GM06990 (cell line): ENCODE measurements at places on chromosomes 3 and 15.

- DNase-seq: no peak
These were observed 302.9 kb upstream of the TRIM42 start for GRCh38 chr3:140375002-140375401.

GRCh38 chr15:69631005-69631404 lies 178.4 kb downstream of the RPLP1 start:
- no peak for DNase-seq

- no peak for DNase-seq
These were observed 1.1 kb upstream of the PPARG start for GRCh38 chr3:12287727-12288181.

DNA sequence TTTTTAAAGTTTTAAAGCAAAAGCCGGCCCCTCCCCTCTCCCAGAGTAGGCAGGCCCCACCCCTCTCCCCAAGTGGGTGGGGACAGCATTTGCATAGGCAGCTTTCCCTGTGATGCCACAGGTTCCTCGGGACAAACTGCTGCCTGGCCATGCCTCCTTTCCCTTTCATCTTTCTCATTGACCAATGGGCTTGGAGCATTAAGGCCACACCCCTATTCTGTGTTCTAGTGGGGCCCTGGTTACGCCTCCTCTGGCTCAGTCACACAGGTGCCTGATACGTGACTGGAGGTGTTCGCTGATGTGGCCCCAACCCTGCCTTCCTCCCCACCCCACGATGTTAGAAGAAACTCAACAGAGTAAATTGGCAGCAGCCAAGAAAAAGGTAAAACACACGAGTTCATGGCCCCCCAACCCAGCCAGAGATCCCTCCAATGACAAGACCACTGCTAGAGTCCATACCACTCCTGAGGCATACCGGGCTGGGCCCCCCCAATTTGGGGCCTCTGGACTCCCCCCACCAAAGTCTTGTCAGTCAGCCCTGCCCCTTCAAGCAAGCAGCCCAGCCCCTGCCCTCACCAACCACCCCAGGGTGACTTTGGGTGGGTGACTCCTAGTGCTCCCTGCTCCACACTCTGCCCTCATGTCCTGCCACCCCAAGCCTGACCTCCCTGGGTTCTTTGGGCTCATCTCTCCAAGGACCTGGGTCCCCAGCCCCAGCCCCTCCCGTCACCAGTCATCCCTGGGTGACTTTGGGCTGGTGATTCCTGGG lies 62.8 kb upstream of the CSPG4 start:
- DNase-seq: no peak

GRCh38 chr3:108177536-108177935 lies 44.7 kb downstream of the IFT57 start:
- no peak for DNase-seq

- no peak for DNase-seq
These were observed 38.8 kb upstream of the PCSK6 start for GRCh38 chr15:101528108-101528916.

GRCh38 chr15:40927495-40927872 lies 1.7 kb upstream of the DLL4 start:
- no peak for DNase-seq

DNA sequence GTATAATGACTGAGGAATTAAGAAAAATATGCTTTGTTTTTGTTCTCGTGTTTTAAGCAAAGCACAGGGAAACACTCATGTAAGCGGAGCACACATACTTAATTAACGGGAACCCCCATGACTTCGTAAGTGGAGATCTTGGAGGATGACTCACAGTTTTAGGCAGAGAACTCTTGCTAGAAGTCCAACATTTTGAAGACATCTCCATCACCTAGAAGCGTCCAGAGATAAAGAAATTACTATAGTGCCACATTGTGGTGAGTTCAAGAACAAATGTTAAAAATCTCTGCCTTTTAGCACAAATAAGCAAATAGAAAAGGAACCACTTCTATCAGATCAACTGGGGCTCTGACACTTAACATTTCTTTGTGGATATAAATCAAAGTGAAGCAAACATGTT lies 194.1 kb upstream of the ARHGEF26 start:
- no peak for DNase-seq

- DNase-seq: no peak
These were observed 58.6 kb downstream of the SV2B start for GRCh38 chr15:91158415-91159394.

DNA sequence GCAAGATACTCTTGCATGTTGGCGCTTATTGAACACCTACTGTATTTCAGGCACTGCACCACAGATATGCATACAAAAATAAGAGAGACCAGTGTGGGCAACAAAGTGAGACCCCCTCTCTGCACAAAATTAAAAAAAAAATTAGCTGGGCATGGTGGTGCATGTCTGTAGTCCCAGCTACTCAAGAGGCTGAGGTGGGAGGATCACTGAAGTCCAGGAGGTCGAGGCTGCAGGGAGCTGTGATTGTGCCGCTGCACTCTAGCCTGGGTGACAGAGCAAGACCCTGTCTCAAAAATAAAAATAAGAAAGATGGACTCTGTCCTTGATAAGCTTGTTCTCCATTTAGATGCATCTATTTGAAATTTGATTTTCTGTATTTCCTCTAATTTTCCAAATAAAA lies 20.8 kb downstream of the FEM1B start:
- no peak for DNase-seq

DNA sequence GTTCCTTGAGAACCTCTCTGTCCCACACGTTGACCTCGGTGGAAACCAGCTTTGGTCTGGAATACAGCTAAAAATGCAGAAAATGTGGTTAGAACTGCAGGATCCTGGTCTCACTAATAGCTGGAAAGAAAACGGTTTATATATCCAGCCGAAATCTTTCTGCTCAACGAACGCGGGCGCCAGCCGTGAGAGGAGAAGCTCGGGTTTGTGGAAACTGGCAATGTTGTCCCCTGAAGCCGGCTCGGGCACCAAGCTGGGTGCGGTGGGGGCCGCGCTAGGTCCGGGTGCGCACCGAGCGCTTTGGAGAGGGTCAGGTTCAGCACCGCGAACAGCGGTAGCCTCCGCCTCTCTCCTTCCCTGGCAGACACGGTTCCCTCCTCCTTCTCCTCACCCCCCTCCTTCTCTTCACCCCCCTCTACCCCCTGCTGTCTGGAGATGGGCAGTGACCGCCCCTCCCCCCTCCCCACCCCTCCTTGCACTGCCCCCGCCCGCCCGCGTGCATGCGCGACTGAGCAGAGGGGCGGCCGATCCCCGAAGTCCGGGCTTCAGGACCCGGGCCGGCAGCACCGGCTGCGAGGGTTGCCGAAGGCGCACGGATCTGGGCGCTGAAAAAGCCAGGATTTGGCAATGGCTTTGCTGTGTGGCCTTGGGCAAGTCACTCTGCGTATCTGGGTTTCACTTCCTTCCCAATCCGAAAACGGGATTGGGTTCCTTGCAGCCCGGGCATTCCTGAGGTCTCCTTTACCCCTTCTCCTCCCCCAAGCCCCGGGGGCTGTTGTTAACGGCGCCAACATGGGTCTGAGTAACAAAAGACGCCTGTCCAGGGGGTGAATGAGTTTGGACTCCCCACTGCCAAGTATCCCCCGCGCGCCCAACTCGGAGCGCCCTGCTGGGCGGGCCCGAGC lies at the start of gene SKOR1:
Gene SKOR1 (plus strand): TSS at position 534 of the 905 bp plus-strand sequence. CDS start 94 bp downstream, at position 628.
- DNase-seq: no peak

DNA sequence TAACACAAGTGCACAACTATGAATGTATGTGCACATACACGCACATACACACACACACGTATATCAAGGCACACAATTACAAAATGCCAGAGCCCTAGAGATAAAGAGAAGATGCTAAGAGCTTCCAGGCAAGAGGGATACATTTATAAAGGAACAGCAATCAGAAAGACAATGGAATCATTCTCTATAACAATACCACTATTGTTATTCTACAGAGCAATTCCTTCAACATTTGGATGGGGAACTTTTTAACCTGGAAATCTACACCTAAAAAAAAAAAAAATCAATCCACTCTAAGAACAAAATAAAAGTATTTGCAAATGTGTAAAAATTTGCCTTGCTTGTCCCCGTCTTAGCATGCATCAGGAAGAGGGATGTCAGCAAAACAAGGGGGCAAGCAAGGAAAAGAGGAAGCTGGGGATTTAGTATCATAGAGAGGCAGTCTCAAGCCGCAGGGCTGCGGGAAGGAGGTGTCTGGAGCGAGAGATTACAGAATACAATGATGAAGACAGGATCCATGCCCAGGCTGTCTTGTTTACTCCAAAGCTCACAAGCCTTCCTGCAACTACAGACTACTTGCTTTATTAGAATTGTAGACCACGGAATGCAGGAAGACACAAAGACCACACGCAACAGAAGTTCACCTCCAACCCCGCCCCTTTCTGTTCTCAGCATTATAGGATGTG lies 220.2 kb downstream of the NTRK3 start:
- no peak for DNase-seq

- DNase-seq: no peak
These were observed 18.0 kb downstream of the MIX23 start for GRCh38 chr3:122365073-122365472.

DNA sequence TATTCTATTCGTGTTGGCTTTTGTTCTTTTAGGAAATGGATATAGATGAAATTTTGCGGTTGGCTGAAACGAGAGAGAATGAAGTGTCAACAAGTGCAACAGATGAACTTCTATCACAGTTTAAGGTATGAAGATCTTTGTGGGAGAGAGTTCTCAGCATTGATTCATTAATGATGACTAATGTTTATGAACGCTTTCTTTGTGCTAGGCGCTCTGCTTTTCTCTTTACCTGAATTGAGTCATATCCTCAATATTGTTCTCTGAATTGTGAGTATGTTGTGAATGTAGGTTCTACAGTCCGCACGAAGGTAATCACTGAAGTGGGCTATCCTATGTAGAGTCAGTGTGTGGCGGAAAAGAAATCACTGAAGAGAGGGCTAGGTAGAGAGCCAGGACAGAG lies 81.2 kb downstream of the CHD2 start:
- no peak for DNase-seq

GRCh38 chr3:110542552-110543150 lies 529.0 kb upstream of the NECTIN3 start:
- DNase-seq: no peak

- no peak for DNase-seq
These were observed 38.5 kb downstream of the HDC start for GRCh38 chr15:50227076-50227475.

GRCh38 chr3:51503007-51503406 lies 3.2 kb upstream of the DCAF1 start:
- no peak for DNase-seq

DNA sequence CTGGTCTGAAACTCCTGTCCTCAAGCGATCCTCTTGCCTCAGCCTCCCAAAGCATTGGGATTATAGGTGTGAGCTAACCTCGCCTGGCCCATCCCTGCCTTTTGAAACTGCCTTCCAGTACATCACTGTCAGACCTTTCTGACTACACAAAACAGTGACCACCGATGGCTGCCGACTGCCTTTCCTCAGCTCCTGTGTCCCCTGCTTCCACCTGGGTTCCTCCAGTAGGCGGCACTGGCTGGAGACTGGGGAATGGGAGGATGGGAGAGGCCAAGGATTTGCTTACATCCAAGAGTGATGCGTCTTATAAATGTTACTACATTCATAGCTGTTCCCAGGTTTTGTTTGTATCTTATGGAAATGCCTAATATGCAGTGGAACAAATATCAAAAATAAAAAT lies 242.8 kb downstream of the BBX start:
- DNase-seq: no peak

DNA sequence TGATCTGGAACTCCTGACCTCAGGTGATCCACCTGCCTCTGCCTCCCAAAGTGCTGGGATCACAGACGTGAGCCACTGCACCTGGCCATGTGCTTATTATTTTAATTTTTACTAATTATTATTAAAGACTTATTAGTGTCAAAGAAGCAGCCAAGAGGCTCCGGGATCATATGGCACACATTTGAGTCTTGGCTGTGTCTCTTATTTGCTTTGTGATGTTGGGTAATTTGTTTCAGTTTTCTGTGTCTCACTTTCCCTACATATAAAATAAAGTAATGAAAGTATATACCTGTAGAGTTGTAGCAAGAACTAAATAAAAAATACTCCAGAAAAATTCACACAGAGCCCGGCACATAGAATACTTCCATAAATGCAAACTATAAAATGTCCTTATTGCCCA lies 238.0 kb upstream of the TBL1XR1 start:
- no peak for DNase-seq

GRCh38 chr3:139794469-139795265 lies 116.9 kb upstream of the NMNAT3 start:
- DNase-seq: no peak

DNA sequence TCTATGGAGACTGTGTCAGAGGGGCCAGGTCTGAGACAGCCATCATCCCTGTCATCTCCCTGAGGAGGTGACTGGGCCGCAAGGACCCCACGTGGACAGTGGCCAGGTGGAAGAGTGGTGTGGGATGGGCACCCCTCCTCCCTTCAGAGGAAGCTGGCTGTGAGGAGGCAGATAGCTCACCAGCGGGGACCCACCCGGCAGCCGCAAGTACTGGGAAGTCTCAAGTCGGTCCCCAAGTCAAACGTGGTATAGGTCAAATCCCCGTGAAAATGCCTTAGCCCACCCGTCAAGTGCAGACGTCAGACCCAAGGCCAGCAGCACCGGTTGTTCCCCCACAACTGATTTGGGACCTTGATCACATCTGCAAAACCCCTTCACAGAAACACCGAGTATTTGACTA lies 12.3 kb upstream of the KLF13 start:
- no peak for DNase-seq

GRCh38 chr3:130992344-130992743 lies 34.3 kb downstream of the ASTE1 start:
- DNase-seq: no peak

DNA sequence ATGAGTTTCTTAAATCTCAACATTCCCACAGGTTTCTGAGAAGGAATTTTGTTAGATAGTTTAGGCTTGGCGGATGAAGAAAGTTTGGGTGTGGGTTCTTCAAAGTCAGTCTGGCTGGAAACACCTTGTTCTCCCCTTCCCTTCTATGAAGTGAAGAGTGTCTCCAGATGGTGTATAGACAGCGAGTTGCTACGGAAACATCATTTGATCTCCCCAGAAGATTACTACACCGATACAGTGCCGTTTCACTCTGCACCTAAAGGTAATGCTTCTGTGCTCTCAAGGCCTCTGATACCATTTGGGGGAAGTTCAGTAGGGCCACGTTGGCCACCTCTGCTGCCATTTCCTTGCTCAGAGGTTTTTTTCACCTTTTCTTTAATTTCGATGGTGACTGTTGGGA lies 20.6 kb downstream of the DLEC1 start:
- DNase-seq: no peak

DNA sequence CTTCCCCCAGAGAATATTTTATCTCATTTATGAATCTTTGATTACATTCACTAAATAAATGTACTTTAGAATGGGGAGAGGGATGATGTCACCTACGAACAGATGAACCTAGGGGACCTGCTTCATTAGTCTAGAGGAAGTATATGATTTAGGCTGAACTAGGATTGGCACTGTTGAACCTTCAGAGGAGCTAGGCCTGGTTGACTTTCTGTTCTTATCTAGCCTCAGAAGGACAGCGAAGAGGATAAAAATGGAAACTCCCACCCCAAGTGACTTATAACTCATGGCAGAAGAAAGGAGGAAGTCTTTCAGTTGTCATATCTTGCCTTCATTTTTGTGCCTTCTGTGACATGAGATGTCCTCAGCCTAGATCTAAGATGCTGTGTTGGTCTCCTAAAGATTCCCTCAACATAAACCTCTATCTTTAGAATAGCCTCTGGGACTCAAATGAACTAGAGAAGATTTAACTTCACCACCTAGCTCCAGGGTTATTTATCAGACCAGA lies 42.6 kb downstream of the POLG start:
- DNase-seq: no peak

GRCh38 chr15:82103468-82103867 lies 57.6 kb upstream of the MEX3B start:
- no peak for DNase-seq
